ENCODE measurements at places on chromosomes 11 and 22.

GRCh38 chr11:117819096-117820040 is 5.2 kb downstream of the FXYD2 start:
- peak; percentile 72 for DNase-seq

DNA sequence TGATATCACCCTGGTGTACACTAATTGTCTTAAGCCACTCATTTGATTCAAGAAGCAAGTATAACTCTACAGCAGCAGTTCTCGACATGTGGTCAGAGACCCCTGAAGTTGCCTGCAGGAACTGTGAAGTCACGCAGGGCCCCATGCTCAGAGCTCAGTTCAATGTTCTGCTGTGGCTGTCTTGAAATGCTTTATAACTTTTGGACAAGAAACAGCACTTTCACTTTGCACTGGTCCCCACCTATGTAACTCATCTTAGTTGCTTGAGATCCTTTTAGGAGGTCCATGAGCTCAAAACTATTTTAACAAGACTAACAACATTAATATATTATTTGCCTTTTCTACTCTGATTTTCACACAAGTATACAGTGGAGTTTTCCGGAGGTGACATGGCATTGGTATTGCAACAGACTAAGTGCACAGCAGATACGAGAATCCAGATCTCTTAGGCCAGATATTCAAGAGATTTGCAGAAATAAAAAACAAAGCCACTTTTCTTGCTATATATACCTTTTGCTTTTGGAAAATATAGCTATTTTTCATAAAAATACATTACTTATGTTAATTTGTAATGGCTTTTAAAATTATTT is 64.8 kb downstream of the PRR5L start:
- no peak for DNase-seq

DNA sequence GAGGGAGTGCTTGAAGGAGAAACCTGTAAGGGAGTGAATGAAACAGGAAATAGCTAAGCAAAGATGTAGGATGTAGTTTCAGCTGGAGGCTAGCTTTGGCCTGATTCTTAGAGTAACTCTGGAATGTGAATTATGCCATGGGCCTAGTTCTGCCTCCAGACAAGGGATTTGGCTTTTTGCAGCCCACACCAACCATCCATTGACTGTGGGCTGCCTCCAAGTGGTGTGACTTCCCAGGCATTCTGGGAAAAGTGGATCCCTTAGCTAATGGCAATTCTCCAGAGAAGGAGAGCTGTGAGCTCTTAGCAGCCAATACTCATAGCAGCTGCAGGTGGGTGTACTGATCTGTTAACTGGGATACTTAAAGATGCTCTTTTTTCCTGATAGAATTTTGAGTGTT is 2.0 kb upstream of the OR9I1 start:
- DNase-seq: peak; percentile 9

DNA sequence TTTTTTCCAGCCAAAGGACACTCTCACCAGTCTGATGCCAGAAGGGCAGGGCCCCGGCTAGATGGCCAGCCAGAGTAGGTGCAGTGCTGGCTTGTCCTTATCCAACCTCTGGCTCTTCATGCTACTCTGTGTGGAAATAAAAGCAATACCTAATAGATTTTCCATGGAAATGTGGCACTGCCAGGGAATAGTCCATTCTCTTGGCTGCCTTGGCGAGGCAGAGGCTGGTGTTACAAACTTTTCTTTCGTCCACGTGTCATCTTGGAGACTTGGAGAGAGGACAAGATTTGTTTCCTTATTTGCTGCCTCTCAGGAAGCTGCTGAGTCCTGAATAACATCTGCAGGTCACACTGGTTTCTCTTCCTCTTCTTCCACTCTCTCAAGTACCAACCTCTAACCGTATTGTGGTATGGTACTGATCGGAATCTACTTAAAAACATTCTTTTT is 17.2 kb upstream of the C1QTNF4 start:
- no peak for DNase-seq

- no peak for DNase-seq
These were observed 851.8 kb downstream of the BRD1 start for GRCh38 chr22:48975886-48976285.

All from GM03348 (cell line).